ENCODE measurements at places on chromosomes 3 and 15.
A peak's percentile ranks its signal among the peaks of the same experiment; 100 is the strongest.

GRCh38 chr3:177525987-177526712, 328.9 kb upstream of the TBL1XR1 start:
- DNase-seq = no peak

DNA sequence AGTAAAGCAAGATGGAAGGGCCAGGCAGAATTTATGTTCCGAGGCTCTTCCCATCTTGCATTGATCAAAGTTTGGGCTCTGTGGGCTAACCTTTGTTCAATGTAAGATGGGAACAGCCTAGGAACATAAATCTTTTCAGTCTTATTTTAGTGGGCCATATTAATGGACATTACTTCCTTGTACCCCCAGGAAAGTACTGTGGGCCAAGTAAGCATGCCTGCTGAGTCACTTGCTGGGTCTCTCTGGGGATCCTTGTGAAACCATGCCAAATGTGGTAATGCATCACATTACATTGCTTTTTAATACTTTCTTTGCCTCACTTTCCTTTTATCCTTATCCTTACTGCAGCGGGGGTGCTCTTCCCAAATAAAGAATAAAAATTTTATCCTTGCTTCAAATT, 349.5 kb upstream of the POU1F1 start:
- no peak for DNase-seq

- DNase-seq = peak; percentile 18
These were observed 43.4 kb downstream of the FAM174B start for GRCh38 chr15:92611995-92612745.

DNA sequence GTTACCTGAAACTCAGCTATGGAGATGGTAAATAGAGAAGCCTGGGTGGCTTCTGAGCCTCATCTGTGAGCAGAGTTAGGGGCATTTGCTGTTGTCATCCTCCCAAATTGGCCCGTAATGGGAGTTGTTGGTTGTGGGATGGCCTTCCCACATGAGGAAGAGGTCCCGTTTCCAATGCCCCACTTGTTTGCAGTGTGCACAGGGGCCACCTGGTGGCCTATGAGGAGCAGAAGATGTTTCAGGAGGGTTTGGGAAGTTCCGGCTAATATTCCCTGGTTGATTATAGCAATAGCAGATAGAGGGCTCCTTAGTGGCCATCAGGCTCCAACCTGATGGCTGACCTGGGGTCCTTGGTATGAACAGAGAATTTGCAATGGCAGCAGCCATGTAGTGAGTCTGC, 1546.5 kb downstream of the OTOL1 start:
- DNase-seq = no peak

DNA sequence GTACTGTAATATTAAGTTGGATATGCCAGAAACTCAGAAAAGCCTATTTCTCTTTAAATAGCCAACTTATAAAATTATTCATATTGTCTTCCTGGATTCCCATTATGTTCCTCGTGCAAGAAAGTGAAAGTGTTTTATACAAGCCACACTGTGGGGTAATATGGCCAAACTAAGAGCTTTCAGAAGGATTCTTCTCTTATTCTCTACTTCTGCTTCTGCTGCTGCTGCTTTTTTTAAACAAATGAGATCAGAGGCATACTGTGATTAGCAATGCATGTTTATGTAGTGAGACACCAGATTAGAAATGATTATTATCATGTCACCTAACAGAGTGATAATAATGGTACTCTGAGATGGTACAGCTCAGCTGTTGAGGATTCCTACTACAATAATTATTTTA, 1026.5 kb upstream of the CFAP20DC start:
- DNase-seq = no peak

Data from right hindlimb (tissue), 1 donor.